GM19239 (cell line): ENCODE measurements at places on chromosomes 5 and 9.

- DNase-seq: no peak
These were observed 24.7 kb upstream of the RASGEF1C start for GRCh38 chr5:180233729-180234128.

GRCh38 chr9:35748242-35748857 lies 678 bp downstream of the GBA2 start:
- no peak for DNase-seq

DNA sequence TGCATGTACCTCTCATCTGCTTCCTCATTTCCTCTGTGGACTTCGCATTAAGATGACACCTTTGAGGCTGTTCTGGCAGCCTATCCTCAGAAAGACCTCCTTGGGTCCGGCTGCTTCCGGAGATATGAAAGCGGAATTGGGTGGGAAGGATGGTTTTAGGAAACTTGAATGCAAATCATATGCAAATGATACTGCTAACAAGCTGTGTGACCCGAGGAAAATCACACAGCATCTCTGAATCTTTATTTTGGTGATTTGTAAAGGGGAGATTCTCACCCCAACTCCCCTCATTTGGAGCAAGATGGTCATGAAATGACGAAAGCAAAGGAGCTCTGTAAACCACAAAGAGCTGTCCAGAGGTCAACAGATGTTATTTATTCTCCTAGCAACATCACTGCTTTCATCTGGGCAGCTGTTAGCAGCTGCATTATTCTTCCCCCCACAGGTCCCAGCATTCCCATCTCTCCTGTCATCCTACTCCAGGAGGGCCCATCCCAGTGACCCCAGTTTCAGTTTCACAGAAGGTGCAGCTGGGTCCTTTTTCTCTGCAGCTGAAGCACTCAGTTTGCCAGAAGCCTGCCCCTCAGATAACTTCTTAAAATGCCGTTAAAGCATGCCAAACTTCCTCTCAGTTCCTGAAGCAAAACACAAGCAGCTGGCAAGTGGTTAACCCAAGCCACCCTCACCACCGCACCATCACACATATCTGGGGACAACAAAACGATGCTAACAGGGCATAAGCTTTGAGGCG lies 269.5 kb downstream of the SEC61B start:
- DNase-seq: peak; percentile 34

- no peak for DNase-seq
These were observed 115.1 kb upstream of the IRX4 start for GRCh38 chr5:1997640-1998347.

DNA sequence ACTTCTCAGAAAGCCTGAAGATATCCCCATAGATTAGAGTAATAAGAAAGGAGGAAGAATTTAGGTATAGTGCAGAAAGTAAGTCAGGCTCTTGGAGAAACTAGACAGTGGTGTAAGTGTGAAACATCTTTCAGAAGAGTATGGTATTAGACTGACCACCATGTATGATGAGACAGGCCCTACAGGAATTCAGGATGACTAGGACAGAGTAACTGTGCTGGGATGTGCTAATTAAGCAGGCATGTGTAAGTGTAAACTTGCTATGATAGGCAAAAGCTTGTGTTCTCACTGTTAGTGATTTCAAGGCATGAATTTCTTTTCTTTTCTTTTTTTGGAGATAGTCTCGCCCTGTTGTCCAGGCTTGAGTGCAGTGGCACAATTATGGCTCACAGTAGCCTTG lies 70.8 kb downstream of the RAB24 start:
- no peak for DNase-seq

- no peak for DNase-seq
These were observed 30.9 kb downstream of the RHOBTB3 start for GRCh38 chr5:95761771-95762651.

DNA sequence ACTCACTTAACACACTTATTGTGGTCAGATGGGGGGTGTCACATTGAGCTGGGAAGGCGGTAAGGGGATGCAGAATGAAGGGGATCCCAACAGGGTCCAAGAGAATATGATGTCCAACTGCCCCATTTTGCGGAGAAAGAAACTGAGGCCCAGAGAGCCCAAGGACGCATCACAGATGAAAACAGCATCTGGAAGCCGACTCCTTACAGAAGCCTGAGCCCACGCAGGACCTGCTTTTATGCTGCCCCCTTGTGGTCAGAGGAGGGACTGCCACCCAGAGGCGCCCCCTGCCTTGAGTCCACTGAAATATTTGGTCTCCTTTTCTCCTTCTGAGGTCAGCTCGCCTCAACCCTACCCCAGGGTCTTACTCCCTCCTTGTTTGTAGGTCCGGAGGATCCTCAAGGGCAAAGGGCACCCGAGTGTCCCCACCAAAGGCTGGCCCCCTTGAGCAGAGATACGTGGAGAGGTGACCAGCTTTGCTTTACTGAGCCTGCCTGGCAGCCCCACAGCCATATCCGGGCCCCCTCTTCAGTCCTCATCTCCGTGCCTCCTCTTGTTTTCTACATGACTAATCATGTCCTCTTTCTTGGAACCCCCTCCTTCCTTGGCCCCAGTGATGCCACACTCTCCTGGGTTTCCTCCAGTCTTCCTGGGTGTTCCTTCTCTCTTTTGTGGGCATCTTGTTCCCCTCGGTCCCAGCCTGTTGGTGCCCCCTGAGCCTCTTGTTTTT lies 30.0 kb upstream of the TTLL11 start:
- peak; percentile 75 for DNase-seq

GRCh38 chr9:26516773-26517343 lies 375.7 kb downstream of the CAAP1 start:
- DNase-seq: no peak

- peak; percentile 39 for DNase-seq
These were observed 29.4 kb downstream of the RHOBTB3 start for GRCh38 chr5:95760273-95761191.

- no peak for DNase-seq
These were observed 17.5 kb upstream of the INSYN2B start for GRCh38 chr5:169997798-169998197.

GRCh38 chr5:154683101-154683880 lies 71.9 kb upstream of the LARP1 start:
- no peak for DNase-seq

- no peak for DNase-seq
These were observed 10.4 kb upstream of the PCDHGC3 start for GRCh38 chr5:141465351-141465750.

GRCh38 chr5:159182691-159183090 lies 26.7 kb downstream of the RNF145 start:
- no peak for DNase-seq

- DNase-seq: no peak
These were observed 27.8 kb downstream of the TNFSF15 start for GRCh38 chr9:114777821-114778609.

GRCh38 chr5:33244441-33245150 lies 196.2 kb upstream of the TARS1 start:
- DNase-seq: no peak

DNA sequence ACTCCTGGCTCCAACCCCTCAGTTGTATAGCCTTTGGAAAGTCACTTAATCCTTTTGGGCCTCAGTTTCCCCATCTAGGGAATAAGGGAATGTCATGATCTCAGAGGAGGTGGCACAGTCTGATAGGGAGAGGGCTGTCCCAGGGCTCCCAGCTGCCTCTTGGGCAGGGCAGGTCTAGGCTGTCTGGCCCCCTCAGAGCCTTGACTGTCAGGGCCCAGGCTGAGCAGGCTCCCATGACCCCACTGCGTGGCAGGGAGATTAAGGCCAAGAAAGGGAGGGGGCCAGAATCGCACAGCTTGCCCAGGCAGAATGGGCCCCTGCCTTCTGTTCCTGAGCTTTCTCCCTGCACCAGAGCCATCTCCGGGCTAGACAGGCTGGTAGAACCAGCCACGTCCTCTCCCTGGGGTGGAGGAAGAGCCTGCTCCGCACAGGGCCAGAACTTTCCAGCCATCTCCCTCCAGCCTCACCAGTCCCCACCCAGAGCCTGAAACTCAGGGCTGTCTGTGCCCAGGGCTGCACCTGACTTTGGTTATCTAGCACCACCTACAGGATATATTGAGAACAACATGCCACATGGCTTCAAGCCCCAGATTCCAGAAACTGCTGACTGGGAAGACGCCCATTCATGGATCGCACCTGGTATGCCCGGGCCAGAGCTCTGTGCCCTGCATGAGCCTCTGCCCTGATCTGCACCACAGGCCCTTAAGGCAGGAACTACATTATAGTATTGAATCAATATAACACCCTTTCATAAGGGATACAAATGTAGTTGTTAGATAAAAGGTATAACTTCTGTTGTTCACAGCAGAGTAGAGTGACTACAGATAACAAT lies 32.1 kb downstream of the NAIF1 start:
- DNase-seq: no peak

GRCh38 chr5:354581-355378 lies 33.3 kb downstream of the AHRR start:
- no peak for DNase-seq

GRCh38 chr5:37846786-37847310 lies 7.0 kb upstream of the GDNF start:
- DNase-seq: no peak

DNA sequence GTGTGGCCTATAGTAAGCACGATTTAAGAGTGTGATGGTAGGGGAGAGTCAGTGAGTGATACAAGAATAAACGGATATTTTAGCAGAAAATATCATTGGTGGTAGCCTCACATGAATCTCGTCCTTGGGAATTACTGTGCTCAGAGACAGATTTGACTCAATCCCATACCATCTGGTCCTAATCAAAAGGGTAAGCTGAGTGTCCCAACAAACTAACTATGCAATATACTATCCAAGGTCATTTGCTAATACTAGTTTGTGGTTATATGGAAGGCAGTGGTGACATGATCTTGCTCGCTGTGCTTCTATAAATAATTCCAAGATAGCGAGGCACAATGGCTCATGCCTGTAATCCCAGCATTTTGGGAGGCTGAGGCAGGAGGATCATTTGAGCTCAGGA lies 103.2 kb downstream of the TRPM6 start:
- DNase-seq: no peak

DNA sequence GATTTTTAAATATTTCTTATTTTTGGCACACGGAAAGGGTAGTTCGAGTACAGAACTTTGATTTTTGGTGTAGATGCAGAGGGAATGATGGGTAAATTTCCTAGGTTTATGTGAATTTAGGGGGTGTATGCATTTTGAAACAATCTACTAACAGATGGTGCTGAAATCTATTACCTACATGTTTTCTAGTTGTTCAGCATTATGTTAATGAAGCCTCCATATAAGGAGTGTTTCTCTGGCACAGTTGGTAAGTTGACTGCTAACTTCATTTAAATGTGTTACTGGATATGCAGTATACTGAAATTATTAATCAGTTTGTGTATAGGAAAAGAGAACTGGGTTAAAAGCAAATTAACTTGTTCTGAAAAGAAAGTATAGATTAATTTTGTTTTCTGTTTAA lies 17.5 kb downstream of the SUB1 start:
- no peak for DNase-seq

DNA sequence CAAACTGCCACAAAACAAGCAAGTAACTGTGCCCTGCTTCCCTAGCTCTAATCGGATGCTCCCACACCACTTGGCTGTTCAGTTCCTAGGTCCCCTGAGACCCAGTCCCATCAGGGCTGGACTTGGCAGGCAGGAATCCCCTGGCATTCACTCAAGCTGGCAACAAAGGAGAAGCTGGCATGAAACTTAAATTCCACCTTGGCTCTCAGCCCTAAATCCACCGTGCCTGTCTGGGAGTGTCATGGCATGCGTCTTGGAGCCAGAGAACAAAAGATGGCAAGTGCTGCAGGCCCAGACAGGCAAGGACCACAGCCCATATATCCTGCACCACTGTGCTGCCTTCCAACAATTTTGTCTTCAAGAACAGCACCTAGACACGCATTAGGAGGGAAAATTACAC lies 38.2 kb downstream of the ETF1 start:
- no peak for DNase-seq

- DNase-seq: no peak
These were observed 7.2 kb upstream of the SPOCK1 start for GRCh38 chr5:137506296-137506695.

- DNase-seq: no peak
These were observed 214.1 kb downstream of the CD180 start for GRCh38 chr5:66982470-66982869.

DNA sequence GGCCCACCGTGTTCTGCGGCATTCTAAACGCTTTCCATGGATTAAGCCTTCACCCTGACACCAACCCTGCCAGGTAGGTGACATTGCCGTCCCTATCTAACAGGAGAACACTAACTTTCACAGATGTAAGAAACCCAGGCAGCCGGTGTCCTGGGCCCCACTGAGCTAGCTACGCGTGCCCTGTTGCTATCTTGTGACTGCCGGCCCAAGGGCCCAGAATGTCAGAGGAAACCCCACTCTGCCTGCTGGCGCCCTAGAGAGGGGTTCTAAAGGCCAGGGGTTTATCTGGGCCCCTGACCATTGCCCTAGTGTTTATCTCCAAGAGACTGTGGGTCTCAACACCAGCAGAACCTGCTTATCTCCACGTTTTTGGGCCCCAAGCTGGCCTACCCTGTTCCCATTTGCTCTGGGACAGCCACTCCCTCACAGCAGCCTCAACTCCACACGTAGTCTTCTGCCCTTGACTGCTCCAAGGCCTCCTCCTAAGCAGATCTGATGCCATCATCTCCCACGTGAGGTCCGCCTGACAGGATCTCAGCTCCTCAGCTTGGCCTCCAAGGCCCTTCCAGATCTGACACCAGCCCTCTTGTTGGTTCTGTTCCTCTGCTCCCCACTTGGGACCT lies 18.1 kb upstream of the ZBTB34 start:
- no peak for DNase-seq

- no peak for DNase-seq
These were observed 166.3 kb downstream of the C5orf15 start for GRCh38 chr5:133801955-133802751.

DNA sequence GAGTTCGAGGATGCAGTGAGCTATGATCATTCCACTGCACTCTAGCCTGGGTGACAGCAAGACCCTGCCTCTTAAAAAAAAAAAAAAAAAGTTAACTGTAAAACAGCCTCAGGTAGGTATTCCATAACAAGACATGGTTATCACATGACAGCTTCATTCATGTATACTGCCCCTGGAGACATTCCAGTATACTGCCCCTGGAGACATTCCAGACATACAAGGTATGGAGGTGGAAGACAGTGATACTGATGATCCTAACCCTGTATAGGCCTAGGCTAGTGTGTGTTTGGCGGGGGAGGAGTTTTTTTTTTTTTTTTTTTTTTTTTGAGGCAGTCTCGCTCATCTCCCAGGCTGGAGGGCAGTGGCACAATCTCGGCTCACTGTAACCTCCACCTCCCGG lies 105.5 kb downstream of the RICTOR start:
- no peak for DNase-seq

GRCh38 chr5:34842554-34842953 lies 3.6 kb downstream of the TTC23L start:
- DNase-seq: no peak

DNA sequence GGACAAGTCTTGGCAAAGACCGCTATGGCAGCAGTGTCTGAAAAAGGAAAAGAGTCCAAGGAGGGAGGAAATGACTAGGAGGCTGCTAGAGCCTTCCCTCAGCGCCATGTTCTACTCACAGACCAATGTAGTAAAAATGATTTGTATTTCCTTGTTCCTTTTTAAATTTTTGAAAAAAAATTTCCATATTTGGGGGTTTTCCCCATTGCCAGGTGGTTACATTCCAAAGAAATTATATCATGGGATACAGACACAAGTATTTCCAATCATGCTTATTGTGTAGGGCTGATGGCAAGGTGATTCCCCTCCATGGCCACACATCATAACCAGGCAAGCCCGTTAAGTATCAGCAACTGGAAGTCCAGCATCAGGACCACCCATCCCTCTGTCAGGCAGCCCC lies 138.2 kb downstream of the PIP5K1B start:
- DNase-seq: no peak
